ENCODE measurements at places on chromosomes 2 and 18.
A peak's percentile ranks its signal among the peaks of the same experiment; 100 is the strongest.

- peak; percentile 41 for DNase-seq
Observed at GRCh38 chr2:127721978-127722355, 20.7 kb downstream of the SFT2D3 start.

GRCh38 chr18:70373042-70373519, 84.2 kb downstream of the SOCS6 start:
- peak; percentile 93 for DNase-seq

GRCh38 chr2:217573571-217573970, 429.2 kb downstream of the TNS1 start:
- DNase-seq, result peak; percentile 89

GRCh38 chr18:22783662-22784076, 149.5 kb upstream of the RBBP8 start:
- no peak for DNase-seq

DNA sequence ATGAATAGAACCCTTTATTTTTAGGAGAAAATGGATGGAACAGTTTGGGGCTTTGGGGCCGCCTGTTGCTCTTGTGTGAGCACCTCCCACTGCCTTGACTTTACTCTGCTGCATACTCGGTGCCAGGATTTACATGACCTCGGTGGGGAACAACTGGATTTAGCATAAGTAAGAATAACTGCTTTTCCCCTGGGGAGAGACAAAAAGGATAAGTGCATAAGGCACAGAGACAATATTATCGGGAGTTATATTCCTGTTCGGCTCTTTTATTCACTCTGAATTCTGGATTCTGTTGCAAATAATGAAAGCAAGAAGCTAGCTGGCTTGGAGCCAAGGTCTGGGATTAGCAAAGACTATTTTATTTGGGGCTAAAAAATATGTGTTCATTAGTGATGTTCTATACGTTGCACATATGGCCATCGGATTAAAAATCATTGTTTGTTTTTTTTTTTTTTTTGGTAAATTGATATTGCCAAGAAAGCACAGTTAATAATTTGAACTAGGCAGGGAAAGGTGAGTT, 69.8 kb downstream of the CYBRD1 start:
- no peak for DNase-seq

GRCh38 chr2:71380665-71381064, 49.1 kb downstream of the ZNF638 start:
- peak; percentile 49 for DNase-seq

- DNase-seq, result peak; percentile 75
Observed at GRCh38 chr2:84906900-84907714, 1.7 kb downstream of the TMSB10 start.

DNA sequence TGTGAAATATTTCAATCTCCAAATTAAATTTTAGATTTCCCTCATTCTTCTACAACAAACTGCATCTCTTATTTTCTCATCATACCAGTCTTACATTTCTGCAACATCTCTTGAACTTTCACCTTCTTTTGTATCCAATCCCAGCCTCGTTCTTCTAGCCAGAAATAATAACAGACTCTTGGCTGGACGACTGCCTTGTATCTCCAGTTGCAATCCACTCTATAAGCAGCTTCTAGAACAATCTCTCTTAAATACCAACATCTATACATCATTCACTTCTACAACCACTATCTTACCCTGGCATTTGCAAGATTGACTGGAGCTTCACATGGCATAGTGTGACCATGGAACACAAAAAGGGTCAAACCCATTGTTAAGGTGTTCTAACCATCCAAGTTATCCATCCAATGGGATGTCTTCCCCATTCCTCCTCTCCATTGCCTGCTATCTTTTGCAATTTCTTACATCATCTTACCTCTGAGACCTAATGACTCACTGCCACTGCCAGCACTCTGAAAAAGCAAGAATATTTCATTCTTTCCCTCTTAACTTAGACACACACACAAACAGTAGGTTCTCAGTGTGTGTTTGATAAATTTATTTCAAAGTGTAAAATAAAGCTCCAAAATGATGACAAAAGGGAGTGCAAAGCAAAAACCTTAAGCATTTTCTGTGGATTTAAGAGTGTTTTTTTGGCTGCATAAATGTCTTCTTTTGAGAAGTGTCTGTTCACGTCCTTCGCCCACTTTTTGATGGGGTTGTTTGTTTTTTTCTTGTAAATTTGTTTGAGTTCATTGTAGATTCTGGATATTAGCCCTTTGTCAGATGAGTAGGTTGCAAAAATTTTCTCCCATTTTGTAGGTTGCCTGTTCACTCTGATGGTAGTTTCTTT, 145.6 kb downstream of the METTL4 start:
- peak; percentile 28 for DNase-seq

DNA sequence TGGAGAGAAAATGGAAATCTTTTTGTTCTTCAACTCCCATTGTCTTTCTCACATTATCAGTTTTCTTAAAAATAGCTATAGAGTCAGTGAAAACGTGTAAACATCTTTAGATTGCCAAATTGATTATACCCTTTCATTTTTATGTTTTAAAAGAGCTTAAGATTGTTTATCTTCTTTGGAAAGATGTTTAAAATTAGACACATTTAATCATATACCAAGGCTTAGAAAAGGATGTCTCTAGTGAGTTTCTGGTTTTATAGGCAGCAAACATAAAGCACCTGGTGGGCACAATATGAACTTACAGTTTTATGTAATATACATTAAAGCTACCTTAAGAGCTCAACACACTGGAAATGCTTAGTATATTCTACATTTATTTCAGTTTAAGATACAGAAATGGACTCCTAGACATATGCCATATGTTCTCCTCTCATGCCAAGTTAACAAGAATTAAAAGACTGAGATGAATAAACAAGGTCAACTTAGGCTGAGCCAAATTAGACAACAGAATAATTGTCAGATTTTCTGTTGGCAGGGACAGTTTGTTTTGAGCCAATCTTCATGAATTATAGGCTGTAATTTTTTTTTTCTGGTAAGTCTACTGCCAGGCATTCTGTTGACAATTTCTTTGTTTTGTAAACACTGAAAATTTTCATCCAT, 112.7 kb downstream of the OTX1 start:
- DNase-seq, result no peak

GRCh38 chr2:15946983-15947382, 6.6 kb downstream of the MYCN start:
- no peak for DNase-seq

DNA sequence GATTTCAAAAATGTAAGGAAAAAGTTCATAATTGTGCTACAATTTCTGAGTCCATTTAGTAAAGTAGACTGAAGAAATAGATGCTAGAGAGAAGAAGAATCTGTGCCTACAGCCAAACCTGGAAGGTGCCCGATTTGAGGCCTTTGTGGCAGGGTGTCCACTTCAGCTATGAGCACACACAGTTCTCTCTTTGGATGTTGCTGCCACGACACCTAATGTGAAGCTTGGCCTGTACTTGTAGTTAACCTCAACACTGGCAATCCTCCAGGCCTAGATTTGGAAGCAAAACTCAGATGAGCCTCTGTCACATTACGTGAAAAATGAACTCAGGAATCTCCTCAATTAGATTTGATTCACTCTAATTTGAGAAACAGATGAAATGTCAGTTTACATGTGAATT, 90.1 kb upstream of the LRP1B start:
- no peak for DNase-seq

DNA sequence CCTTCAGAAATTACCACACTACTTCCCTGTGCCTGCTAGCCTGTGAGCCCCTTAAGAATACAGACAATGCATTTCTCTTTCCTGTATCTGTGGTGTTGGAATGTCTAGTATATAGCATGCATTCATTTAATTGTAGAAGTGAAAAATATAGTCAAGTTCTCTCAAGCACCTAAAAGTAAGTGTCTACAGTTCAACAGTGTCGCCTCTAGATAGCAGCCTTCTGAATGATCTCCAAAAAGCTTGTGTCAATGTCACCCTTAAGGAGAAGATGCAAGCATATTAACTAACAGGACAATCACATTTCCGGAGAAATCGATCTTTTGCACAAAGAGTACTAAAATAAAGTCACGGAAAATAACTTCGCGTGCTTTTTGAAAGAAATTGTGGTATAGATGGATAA, 27.5 kb upstream of the DSG3 start:
- DNase-seq, result no peak

GRCh38 chr2:1039549-1039948, 88.9 kb downstream of the SNTG2 start:
- DNase-seq, result no peak

- DNase-seq, result peak; percentile 83
Observed at GRCh38 chr2:68831686-68832232, 39.4 kb downstream of the BMP10 start.

- DNase-seq, result peak; percentile 9
Observed at GRCh38 chr2:71190656-71191569, 36.0 kb downstream of the PAIP2B start.

DNA sequence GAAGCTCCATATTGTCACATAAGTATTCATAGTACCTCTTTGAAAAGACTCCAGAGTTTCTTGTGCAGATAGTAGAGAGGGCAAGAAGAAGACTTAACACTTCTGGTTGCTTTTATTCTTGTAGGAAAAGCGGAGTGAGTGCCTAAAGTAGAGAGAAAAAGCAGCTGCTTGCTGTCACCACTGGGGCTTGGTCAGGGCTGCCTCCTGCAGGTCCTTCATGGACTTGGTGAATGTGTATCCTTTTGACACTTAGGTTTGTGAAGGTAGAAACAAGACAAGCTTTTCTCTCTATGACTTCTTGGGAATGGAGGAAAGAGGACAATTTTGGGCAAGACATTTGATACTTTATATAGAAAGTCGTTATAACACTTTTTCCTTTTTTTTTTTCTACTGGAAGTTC, 312.8 kb upstream of the FANCL start:
- DNase-seq, result no peak

DNA sequence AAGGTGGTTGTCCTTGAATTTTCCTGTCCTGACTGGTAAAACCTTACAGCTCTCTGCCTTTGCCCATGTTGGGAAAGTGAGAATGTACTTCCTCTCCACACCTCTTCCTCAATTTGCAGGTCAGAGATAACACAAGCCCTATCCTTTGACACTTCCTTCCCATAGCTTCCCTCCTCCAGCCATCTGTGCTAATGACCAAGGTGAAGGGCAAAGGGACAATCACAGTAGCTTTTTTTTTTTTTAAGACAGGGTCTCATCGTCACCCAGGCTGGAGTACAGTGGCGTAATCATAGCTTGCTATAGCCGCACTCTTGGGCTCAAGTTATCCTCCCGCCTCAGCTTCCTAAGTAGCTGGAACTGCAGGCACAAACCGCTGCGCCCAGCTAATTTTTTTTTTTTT, 24.3 kb upstream of the STPG4 start:
- DNase-seq, result no peak

DNA sequence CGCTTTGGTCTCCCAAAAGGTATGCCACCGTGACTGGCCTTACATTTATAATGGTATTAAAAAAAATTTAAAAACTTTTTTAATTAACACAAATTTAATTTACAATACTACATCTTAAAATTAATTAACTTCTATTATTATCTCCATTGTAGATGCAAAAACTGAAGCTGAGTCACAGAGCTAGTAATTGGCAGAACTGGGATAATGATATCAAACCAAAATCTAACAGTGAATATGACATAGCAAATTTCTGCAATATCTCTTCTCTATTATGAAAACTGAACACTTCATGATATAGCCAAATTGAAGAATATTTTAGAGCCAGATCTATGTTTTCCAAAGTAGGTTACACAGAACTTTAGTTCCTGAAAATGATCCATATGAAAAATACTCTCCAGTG, 66.4 kb upstream of the CHAC2 start:
- no peak for DNase-seq

GRCh38 chr2:36549165-36549574, 48.8 kb downstream of the FEZ2 start:
- peak; percentile 62 for DNase-seq

DNA sequence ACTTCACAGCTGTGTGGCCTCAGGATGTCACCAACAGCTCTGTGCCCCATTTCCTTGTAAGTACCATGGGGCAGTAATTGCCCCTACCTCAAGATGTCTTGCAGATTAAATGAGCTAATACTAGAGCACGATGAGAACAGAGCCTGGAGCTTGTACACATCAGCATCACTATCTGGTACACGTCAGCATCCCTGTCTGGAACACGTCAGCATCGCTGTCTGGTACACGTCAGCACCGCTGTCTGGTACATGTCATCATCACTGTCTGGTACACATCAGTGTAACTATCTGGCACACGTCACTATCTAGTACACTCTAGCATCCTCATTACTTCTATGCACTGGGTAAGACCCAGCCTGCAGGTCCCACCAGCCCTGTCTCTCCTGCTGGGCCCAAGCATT, 37.2 kb downstream of the AQP12A start:
- peak; percentile 47 for DNase-seq

GRCh38 chr2:162520959-162521358, 177.0 kb downstream of the GCA start:
- no peak for DNase-seq

DNA sequence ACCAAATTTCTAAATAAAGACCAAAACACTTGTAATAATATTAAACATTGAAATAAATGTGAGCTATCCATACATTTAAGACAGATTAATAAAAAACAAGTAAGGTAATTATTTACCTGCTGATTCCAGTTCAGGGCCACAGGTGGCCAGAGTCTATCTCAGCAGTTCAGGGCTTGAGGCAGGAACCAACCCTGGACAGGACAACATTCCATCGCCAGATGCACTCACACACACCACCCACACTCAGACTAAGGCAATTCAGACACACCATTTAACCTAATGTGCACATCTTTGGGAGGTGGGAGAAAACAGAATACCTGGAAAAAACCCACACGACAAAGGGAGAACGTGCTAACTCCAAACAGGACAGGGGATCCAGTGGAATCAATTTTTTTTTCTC, 14.1 kb upstream of the WDSUB1 start:
- DNase-seq, result no peak

- no peak for DNase-seq
Observed at GRCh38 chr2:8671802-8672201, 10.1 kb upstream of the ID2 start.

GRCh38 chr2:105848367-105848766, 103.7 kb downstream of the NCK2 start:
- no peak for DNase-seq

DNA sequence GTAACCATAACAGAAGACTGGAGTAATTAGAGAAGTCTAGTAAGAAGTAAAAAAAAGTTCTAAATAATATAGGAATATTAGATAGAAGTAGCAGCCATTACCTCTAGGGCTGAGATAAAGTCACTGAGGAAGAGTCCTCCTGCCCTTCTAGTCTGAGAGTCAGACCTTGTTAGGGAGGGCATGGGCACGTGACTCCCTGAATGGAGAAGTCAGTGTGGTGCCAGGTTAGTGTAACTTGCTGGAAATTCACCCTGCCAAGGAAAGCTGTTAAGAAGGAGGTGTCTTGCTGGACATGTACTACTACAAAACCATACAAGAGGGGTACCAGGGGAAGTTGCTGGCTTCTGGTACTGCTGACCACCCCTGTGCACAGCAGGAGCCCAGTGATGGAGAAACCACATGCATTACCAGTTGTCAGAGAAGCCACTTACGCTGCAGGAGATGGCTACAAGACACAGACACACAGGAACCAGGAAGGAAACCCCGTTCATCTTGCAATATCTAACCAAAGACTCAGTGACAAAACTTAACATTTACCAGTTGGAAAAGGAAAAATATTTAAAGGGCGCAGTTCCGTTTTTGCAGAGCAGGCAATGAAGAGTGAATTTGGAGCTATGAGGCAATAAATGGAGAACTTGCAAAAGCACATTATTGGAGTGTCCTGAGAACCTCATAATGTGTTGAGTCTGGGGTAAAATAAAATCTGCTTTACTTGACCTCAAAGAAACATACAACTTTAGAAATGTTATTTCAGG, 77.2 kb upstream of the TLK1 start:
- DNase-seq, result no peak
